ENCODE measurements at places on chromosomes 6 and 20. TPM values are rescaled to one million over a fixed set of nuclear protein-coding genes. Genes with fewer than 3 reads are reported as not detected.

GRCh38 chr20:20365480-20366161 lies 2.3 kb upstream of the INSM1 start:
- DNase-seq = no peak

- DNase-seq = no peak
Measured at GRCh38 chr20:46246559-46246958, 61.7 kb downstream of the CDH22 start.

- DNase-seq = no peak
Measured at GRCh38 chr20:63517376-63518309, 2.9 kb upstream of the PPDPF start.

Gene RANBP9
- 29.0 TPM for total RNA-seq

Gene MRAP2
- 2.9 TPM for total RNA-seq

Gene HMGCLL1
- total RNA-seq = not detected

Gene BICRAL
- total RNA-seq = 4.7 TPM

All from foreskin keratinocyte (primary cell).